CD4-positive, alpha-beta T cell treated with Interleukin-6 at 100 ng/mL for 8 hours (primary cell): ENCODE measurements at places on chromosomes 4 and X.

DNA sequence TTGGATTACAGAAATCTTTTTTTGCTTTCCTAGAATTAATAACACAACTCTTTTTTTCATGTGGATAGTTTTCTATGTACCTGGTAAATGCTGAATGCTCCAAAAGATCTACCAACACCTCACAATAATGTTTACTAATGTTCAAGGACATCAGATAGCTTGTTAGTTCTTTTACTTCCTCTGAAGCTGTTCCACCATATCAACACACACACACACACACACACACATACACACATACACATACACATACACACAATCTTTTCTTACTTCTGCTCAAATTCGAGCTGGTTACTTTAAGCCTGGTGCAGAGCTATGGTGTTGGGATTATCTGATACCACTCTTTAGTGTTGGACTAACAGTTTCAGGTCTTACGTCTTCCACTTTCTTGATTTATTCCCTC lies 28.3 kb upstream of the TMPRSS11D start:
- no peak for DNase-seq

GRCh38 chr4:7464259-7464655 lies 29.5 kb upstream of the PSAPL1 start:
- no peak for DNase-seq

GRCh38 chr4:186400676-186401075 lies 134.7 kb downstream of the F11 start:
- no peak for DNase-seq

- DNase-seq = no peak
These were observed 235.1 kb upstream of the TAPT1 start for GRCh38 chr4:16461362-16461761.

DNA sequence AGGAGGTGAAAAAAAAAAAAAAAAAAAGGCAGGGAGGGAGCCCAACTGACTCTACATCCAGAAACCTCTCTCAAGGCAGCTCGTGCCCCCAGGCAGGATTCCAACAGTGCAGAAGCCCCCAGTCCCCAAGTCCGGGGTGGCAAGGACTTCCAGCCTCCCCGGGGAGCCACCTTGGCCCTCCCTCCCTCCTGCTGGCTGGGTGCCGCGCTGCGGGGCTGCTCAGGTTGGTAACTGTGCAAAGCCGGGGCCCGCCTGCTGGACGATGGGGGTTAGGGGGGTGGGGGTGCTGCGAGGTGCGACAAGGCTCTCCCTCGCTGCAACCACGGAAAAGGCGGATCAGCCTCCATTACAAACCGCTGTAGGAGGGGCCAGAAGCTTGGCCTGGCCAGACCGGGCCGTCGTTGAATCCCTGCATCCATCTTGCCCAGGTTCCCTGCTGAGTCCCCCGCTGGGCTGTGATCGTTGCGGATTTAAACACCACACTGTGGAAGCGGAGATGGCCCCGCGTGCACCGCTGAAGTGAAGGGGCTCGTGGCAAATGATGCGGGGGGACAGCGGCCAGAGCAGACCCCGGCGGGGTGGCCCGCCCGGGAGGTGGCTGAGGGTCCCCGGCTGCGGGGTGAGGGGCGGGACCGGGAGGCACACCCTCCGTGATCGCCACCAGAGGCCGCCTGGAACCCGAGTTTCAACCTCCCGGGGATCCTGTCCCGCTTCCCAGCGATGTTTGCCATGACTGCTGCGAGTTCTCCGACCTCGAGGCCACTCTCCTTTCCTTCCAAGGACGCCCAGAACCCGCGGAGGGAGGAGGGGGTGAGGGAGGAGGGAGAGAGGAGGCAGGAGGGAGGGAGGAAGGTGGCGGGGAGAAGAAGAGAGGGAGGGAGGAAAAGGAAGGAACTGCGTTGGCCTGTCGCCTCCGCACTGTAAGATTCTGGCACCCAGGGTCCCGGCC lies 58.0 kb upstream of the DDX3X start:
- peak; percentile 59 for DNase-seq

DNA sequence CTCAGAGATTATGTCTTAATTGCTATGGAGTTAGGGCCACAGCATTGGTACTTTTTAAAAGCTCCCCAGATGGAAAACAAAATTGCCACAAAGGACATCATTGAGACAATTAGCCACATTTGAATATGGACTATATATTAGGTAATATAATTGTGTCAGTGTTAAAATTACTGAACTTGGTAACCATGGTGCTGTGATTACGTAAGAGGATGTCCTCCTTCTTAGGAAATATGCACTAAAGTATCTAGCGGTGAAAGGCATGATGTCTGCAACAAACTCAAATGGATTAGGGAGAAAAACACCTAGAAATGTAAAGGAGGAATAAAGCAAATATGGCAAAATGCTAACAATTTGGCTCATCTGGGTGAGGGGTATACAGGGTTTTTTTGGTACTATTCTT lies 89.9 kb upstream of the PAK3 start:
- DNase-seq = no peak

GRCh38 chrX:24877854-24878650 lies 137.7 kb downstream of the ARX start:
- DNase-seq = no peak

- no peak for DNase-seq
These were observed 7.6 kb downstream of the SFRP2 start for GRCh38 chr4:153781280-153781679.

GRCh38 chr4:47855350-47855749 lies 17.5 kb upstream of the CORIN start:
- no peak for DNase-seq

- DNase-seq = no peak
These were observed 9.0 kb downstream of the BMP3 start for GRCh38 chr4:81039351-81039972.

DNA sequence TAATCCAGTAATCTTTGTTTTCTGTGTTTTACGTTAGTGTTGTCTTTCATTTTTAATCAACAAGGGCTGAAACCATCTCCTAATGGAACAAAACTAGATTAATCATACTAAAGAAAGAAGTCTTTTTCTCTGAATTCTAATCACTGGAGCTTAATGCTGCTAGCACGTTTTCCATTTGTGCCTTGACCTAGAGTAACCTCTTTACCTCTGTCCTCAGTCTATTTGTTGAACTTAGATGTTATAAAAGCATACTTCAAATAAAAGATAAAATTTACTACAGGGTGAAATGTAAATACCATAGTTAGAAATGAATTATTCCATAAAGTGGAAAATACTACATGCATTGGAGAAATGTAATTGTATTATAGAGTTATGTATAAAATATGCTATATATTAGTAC lies 207.1 kb downstream of the NKX6-1 start:
- DNase-seq = no peak

DNA sequence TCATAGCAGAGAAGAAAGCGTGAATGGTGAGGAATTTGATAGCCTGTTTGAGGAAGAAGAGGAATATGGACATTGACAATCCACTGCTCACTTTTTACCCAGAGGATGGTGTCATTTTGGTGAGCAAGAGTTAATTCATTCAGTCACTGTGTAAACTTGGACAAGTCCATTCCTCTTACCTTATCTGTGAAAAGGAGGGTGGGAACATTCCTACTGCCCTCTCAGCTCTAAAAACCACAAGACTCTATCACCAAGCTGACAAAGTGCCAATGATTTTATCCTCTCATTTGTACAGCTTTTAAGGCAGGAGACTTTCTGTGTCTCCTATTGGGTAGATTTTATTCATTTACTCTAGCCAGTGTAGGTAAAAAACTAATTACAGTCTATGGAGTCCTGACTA lies 103.8 kb downstream of the LUZP4 start:
- no peak for DNase-seq

GRCh38 chr4:142933207-142933606 lies 87.1 kb upstream of the INPP4B start:
- no peak for DNase-seq

DNA sequence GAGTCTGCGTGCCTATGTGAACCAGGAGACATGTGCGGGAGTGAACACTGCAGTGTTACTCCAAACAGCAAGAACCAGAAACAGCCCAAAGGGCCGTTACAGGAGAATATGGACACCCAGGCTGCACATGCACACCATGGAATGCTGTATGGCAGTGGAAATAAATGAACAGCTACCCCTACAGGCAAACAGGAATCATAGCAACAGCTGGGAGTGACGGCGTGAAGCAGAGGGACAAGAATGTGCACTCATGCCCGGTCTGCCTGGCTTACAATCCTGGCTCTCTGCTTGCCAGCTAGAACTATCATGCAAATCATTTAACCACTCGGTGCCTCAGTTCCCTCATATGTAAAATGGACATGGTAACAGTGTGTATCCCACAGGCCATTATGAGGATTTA lies 16.6 kb downstream of the GPKOW start:
- no peak for DNase-seq

- DNase-seq = no peak
These were observed 118.7 kb downstream of the FHIP1A start for GRCh38 chr4:151527699-151528098.

DNA sequence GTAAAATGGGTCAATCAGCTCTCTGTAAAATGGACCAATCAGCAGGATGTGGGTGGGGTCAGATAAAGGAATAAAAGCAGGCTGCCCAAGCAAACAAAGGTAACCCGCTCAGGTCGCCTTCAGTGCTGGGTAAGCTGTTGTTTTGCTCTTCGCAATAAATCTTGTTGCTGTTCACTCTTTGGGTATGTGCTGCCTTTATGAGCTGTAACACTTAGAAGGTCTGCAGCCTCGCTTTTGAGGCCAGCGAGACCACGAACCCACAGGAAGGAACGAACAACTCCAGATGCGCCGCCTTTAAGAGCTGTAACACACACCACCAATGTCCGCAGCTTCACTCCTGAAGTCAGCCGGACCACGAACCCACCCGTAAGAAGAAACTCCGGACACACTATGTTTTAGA lies 11.5 kb upstream of the CAMK2D start:
- DNase-seq = no peak
